ENCODE measurements at places on chromosomes 2 and 18. TPM values are rescaled to one million over a fixed set of nuclear protein-coding genes. Genes with fewer than 3 reads are reported as not detected.

The SP100 gene
- total RNA-seq = 120 TPM

The ITGB6 gene
- total RNA-seq = 0.13 TPM

The TTC32 gene
- 16.1 TPM for total RNA-seq

The ZNF521 gene
- 57.1 TPM for total RNA-seq

The STARD7 gene
- total RNA-seq = 80.2 TPM

The RND3 gene
- 160 TPM for total RNA-seq

The SH3YL1 gene
- total RNA-seq = 55.5 TPM

The GRB14 gene
- 0.83 TPM for total RNA-seq

The FHL2 gene
- 78.7 TPM for total RNA-seq

DNA sequence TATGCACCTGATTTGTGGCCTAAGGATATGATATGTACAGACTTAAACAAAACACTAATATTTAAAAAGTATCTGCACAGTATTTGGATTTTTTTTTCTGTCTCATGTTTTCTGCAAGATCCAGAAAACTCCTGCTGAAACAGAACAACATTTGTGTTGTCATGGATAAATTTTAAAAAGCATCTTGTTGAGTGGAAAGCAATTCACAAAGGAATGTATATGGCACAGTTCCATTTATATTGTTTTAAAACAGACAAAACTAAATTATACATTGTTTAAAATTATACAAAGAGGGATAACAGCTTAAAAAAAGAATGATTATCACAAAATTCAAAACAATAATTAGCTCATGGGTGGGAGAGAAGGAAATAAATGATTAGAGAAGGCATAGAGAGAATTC lies 193.5 kb downstream of the PPP1R1C start:
- H3K27me3 ChIP-seq = no peaks in the 10 kb centered on the region
- peaks cover 9% of the 10 kb centered on the region for H3K36me3 ChIP-seq
- H3K27ac ChIP-seq = no peak overlapping the region
- no peak for DNase-seq
- H3K4me3 ChIP-seq = no peak overlapping the region
- H3K4me1 ChIP-seq = peaks cover 7% of the 10 kb centered on the region

DNA sequence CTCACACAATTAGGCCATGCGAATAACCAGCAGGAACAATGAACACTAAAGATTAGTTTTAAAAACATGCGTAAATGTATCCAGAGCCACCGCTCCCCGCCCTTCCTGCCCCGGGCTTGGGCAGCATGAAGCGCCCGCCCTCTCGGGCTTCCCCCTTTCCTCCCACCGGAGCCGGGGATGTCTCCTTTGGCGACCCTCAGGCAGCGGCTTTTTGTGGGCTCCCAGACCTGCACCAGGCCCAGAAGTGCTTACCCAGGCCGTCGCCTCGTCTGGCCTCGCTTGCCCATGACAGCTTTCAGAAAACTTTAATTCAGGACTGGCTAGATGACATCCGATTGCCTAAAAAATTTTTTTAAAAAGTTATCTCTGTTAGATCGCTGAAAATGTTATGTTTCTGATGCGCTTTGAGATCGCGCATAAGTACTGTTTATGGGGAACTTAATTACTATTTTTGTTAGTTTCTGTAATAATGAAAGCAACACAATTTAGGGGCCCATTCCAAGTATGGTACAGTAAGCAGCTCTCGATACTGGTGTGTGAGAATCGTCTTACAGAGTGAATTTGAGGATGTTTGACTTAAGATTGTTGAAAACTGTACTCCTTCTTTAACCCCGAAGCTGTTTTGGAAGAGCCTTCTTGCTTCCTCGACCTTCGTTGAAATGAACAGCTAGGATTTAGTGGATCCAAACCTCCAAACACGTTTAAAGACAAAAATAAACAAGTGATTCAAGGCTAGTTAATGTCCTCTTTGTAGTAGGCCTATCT lies 1.1 kb downstream of the MAP3K20 start:
- peak overlapping the region; percentile 89 for H3K4me3 ChIP-seq
- H3K27me3 ChIP-seq = no peaks in the 10 kb centered on the region
- no peaks in the 10 kb centered on the region for H3K36me3 ChIP-seq
- H3K4me1 ChIP-seq = peaks cover 39% of the 10 kb centered on the region
- DNase-seq = peak; percentile 87

DNA sequence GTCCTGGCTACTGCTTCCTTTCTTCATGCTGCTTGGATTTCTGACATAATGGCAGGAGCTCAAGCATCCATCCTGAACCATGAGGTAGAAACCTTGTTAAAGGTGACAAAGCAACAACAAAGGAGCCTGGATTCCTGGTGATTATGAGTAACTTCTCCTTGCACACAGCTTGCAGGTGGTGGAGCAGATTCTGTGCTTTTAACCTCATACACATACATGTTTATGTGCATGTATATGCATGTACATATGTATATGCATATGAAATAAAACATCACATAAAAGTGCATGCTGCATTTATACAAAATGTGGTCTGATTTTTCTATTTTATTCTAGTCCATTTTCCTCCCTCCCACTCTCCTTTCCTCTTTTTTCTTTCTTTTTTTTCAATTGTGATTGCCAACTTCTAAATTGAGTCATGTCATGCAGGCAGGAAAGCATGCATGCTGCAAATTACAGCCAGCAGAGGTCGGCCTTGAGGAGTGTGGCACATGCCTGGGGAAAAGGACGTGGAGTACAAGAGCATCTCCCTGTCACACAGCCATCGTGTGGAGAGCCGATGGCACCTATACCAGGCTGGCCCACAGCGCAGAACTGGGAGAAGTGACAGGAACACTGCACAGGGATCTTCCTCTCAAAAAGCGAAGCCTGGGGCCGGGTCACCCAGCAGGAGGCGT lies 17.9 kb downstream of the LCT start:
- H3K4me1 ChIP-seq = peaks cover 11% of the 10 kb centered on the region
- DNase-seq = no peak
- no peak overlapping the region for H3K27ac ChIP-seq
- no peaks in the 10 kb centered on the region for H3K27me3 ChIP-seq
- H3K36me3 ChIP-seq = no peaks in the 10 kb centered on the region

DNA sequence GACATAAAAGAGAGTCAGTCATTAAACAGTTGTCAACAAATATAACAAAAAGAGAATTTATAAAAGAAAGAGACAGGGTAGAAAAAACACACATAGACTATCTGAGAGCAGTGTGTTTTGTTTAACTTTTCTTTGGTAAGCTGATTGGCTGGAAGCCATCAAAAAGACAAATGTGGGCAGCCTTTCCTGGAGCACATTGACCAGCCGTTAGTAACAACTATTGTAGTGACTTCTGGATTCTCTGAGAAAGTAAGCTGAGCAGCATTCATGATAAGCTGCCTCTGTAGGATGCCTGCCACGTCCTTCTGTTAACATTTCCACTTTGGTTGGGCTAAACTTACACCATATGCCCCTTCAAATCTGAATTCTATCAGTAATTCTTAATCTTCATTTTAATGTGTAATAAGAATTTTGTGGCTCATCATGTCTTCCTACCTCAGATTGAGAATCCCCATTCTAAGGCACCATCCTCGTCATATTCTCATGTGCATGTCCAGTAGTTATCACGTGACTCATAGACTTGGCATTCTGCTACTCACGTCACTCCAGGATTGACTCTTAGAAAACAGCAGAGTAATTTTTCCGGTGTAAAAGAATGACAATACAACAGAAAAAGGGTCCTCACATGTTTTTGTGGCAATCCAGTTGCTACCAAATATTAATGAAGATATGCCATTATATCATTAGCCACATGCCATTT lies 43.4 kb upstream of the DNAJC10 start:
- peaks cover 9% of the 10 kb centered on the region for H3K4me1 ChIP-seq
- no peaks in the 10 kb centered on the region for H3K36me3 ChIP-seq
- H3K4me3 ChIP-seq = no peak overlapping the region
- H3K27ac ChIP-seq = no peak overlapping the region
- DNase-seq = no peak
- H3K27me3 ChIP-seq = no peaks in the 10 kb centered on the region

GRCh38 chr2:102992607-102993006 lies 230.8 kb downstream of the TMEM182 start:
- H3K36me3 ChIP-seq = no peaks in the 10 kb centered on the region
- no peak overlapping the region for H3K27ac ChIP-seq
- H3K27me3 ChIP-seq = no peaks in the 10 kb centered on the region
- no peak for DNase-seq
- no peaks in the 10 kb centered on the region for H3K4me1 ChIP-seq
- no peak overlapping the region for H3K4me3 ChIP-seq

- no peak overlapping the region for H3K27ac ChIP-seq
- H3K4me1 ChIP-seq = peaks cover 12% of the 10 kb centered on the region
Observed at GRCh38 chr2:67923696-67924095, 139.1 kb downstream of the C1D start.

DNA sequence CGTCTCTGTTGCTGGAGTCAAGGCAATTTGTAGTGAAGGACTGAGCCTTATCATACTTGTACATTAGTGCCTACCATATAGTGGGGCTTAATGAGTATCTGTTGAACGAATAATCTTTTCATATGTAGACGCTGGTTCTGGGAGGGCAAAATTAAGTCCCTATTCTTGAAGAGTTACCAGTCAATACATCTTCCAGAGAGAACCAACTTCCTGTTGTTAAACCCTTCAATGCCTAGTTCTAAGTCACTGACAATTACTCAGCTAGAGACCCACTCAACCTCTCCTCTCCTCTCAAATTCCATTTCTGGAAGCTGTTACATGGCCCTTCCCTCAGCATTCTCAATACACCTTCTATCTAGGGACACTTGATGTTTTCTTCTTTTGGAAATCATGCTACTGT lies 1.1 kb upstream of the MOB4 start:
- peak overlapping the region; percentile 96 for H3K27ac ChIP-seq
- H3K4me3 ChIP-seq = peak overlapping the region; percentile 93
- no peak for DNase-seq

DNA sequence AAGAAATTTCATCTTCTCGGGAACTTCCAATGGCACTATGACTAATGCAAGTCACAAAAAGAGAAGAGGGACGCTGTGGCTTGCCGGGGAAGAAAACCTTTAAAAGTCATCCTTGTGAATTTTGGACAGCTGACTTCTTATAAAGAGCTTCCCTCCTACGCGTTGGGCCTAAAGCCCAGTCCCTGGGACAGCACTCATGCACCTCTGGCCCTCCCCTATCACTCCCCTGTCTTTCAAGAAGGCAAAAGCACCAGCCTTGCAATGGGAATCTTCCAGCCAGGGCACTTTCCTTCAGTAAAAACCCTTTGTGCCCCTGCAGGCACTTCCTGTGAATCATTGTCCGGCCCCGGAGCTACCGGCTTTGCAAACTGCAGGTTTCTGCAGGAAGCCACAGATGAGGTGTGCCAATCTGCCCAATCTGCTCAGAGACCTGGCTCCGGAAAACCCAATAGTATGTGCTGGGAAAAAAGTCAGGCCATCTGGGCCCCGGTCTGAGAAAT lies 7.1 kb downstream of the MREG start:
- H3K36me3 ChIP-seq = no peaks in the 10 kb centered on the region
- no peaks in the 10 kb centered on the region for H3K27me3 ChIP-seq
- no peak overlapping the region for H3K4me3 ChIP-seq
- DNase-seq = no peak
- peaks cover 16% of the 10 kb centered on the region for H3K4me1 ChIP-seq
- H3K27ac ChIP-seq = no peak overlapping the region

DNA sequence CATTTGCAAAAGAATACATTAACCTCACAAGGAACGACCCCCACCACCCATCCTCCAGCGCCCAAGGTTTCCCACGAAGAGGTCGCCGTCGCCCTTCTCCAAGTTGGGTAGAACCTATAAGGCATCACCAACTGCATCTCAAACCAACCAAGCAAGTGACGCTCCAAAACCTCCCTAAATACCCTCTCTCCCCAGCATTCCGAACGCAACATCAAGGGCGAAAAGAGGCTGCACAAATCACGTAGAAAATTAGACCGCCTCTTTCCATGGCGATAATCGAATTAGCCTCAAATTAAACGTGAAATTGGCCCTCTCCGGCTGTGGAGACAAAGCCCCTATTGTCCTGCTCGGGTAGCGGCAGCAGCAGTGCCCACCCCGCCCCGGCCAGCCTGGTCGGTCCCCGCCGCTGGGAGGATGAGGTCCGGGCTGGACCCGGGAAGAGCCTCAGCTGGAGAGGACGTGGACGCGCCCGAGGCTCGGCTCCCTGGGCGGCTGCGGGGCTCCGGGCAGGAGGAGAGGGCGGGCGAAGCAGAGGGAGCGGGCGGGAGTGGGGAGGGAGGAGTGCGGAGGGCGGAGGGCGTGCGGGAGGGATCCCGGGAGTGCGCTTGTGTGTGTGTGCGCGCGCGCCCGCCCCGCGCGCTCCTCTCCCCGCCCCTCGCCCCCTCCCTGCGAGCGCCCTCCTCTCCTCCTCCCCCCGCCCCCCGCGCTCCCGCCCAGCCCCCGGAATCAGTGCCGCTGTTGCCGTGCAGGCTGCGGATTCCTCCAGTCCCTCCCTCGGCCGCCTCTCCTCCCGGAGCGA lies at the start of gene SPTBN1:
Gene SPTBN1 (plus strand): TSS at position 765 of the 799 bp plus-strand sequence. CDS start 70,092 bp downstream, outside the sequence.
- peak within 1 kb of the TSS; percentile 81 for H3K27ac ChIP-seq
- peak; percentile 94 for DNase-seq
- peak within 1 kb of the TSS; percentile 96 for H3K4me3 ChIP-seq
- H3K36me3 ChIP-seq = no peaks in the 10 kb centered on the region
- peaks cover 37% of the 10 kb centered on the region for H3K4me1 ChIP-seq

DNA sequence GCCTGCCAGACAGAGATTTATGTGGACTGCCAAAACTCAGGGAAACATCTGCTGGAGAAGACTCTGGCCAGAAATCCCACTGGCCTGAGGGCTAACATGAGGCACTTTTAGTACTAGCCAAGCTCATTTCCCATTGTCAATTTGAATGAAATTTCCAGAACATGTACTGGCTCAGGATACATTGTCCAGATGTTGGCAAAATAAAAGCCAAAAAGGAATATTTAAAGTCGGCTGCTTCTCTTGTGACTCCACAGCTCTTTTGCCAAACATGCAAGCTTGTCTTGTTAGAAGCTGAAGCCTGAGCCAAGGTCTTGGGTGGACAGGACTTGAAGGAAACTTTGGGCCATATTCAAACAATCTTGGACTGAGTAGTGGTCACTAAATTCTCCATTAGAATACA lies 215.5 kb downstream of the NCKAP5 start:
- H3K36me3 ChIP-seq = no peaks in the 10 kb centered on the region
- no peak for DNase-seq
- no peak overlapping the region for H3K27ac ChIP-seq
- H3K27me3 ChIP-seq = peaks cover 10% of the 10 kb centered on the region
- no peak overlapping the region for H3K4me3 ChIP-seq
- H3K4me1 ChIP-seq = no peaks in the 10 kb centered on the region

DNA sequence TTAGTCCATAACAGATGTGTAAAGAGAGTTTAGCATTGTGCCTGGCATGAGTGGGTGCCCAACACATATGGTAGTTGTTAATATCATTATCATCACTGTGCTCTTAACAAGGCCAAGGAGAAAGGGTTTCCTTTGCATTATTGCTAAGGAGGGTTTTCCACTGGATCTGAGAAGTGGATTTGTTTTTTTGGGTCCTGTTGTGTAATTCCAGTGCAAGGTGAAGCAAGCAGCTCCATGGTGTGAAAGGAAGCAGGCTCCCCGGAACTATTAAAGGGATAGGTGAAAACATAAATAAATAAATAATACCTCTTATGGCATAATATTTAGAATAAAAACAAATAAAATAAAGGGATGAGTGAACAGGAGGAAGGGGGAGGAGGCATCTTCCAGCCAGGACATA lies 65.3 kb downstream of the MTCL1 start:
- H3K27me3 ChIP-seq = no peaks in the 10 kb centered on the region
- no peak for DNase-seq
- peaks cover 29% of the 10 kb centered on the region for H3K4me1 ChIP-seq
- H3K36me3 ChIP-seq = peaks cover 2% of the 10 kb centered on the region
- no peak overlapping the region for H3K27ac ChIP-seq
- H3K4me3 ChIP-seq = no peak overlapping the region
